Right renal cortex interstitium (tissue), 3 donors: ENCODE measurements at places on chromosomes 4 and X.
A peak's percentile ranks its signal among the peaks of the same experiment; 100 is the strongest.

- DNase-seq: no peak
Measured at GRCh38 chr4:53574528-53574927, 16.8 kb downstream of the LNX1 start.

DNA sequence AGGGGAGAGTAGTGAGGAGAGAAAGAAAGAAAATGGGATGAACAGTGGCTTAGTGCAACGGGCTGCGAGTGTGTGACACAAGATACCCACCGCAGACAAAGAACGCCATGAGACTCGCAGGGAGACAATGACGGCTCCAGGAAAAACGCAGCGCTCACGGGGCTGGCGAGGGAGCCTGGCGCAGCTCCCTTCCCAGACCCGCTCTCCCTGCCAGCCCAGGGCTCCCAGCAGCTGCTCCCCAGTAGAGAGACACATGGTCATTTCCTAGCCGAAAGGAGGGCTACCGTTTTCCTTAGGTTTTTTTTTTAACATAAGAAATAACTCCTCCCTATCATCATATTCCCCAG is 149.5 kb downstream of the MAML3 start:
- DNase-seq: no peak

DNA sequence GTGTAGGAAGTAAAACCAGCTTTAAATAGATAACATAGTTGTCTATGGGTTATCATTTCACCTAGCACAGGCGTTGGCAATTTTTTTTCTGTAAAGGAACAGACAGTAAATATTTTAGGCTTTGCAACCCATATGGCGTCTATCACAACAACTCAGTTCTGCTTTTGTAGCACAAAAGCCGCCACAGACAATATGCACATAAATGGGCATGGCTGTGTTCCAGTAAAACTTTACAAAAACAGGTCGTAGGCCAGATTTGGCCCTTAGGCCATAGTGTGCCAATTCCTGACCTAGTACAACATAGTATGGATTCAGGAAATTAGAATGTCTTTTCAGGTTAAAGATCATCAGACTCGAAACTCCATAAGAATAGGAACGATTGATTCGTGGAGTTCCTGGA is 265.3 kb upstream of the GK2 start:
- no peak for DNase-seq

GRCh38 chr4:95165926-95166524 is 382.7 kb downstream of the UNC5C start:
- peak; percentile 65 for DNase-seq
